ENCODE measurements at places on chromosomes 3 and 15.
A peak's percentile ranks its signal among the peaks of the same experiment; 100 is the strongest.

DNA sequence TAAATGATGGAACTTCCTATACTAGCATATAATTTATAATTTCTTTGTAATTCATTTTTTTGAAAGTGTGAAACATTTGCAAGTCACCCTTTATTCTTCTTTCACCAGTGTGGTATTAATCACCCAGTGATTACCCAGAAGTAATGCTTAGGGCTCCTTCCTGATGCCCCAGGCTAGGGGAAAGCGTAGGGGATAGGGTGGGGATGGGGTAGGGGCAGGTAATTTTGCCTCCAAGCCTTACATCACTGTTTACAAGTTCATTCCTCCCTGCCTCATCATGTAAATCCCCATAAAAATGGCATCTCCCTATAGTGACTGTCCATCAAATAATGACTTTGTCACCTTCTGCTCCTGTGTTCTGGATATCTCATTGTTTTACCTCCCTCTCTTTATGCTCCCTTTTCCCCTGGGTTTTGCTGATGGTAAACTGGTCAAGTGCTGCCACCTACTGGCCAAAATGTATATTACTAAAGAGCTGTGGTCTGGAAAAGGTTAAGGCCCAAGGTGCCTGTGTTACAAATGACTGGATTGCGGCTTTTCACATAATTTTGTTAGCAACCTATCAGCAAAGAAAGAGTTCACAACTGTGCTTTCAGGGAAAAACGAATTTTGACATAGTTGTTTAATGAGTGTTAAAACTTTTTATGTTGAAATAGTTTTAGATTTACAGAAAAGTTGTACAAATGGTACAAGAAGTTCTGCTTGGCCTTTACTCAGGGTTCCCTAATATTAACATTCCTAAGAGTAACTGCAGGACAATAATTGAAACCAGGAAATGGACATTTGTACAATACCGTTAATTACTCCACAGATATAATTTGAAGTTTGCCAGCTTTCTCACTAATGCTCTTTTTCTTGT, 54.7 kb downstream of the ONECUT1 start:
- peak; percentile 62 for DNase-seq

- DNase-seq: no peak
Observed at GRCh38 chr15:75779504-75779903, 63.7 kb upstream of the UBE2Q2 start.

GRCh38 chr3:13324835-13325501, 95.2 kb downstream of the NUP210 start:
- no peak for DNase-seq

- no peak for DNase-seq
Observed at GRCh38 chr3:171770689-171771620, 39.3 kb downstream of the PLD1 start.

- no peak for DNase-seq
Observed at GRCh38 chr3:149975919-149976318, 5.2 kb upstream of the PFN2 start.

DNA sequence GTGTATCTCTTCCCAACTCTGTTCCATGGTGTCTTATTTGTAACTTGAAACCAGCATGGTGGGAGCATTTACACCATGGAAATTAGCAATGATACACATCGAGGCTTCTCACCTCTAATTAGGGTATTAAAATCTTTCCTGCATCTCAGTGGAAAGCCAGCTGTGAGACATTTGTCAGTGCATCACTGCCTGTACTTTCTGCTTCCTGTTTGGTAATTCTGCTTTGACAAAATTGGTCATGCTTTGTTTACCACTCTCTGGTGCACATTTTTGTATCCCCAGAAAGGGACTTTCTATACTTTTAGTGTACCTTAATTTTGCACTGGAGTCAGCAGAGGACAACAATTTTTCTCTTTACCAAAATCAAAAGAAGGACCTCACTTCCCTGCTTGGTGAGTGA, 402.1 kb downstream of the PDCD6IP start:
- no peak for DNase-seq

DNA sequence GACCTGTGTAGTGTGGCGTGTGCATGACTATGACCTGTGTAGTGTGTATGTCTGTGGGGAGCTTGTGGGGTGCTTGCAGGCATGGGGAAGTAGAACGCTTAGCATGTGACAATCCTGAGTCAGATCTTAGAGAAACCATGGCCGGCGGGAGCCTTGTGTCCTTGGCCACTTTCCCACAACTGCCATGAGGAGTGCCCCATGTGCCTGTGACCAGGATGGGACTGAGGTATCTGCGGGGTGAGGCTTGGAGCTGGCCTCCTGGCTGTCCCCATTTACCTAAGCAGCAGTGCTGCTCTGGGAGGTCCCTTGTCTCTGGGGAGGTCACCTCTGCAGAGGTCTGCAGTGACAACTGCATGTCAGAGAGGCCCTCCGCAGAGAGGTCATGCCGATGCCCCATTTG, 23.6 kb downstream of the TRPM1 start:
- DNase-seq: no peak

GRCh38 chr15:30794388-30794787, 109.3 kb upstream of the FAN1 start:
- DNase-seq: no peak

- DNase-seq: no peak
Observed at GRCh38 chr15:88690331-88690730, 51.5 kb downstream of the ISG20 start.

- no peak for DNase-seq
Observed at GRCh38 chr3:14489641-14490040, 50.5 kb downstream of the GRIP2 start.

- no peak for DNase-seq
Observed at GRCh38 chr15:70669966-70670658, 93.2 kb downstream of the UACA start.
